Liver (tissue), 10 donors: ENCODE measurements at places on chromosomes 4 and X.

GRCh38 chr4:145716661-145717200 is 36.8 kb downstream of the C4orf51 start:
- no peak for DNase-seq

DNA sequence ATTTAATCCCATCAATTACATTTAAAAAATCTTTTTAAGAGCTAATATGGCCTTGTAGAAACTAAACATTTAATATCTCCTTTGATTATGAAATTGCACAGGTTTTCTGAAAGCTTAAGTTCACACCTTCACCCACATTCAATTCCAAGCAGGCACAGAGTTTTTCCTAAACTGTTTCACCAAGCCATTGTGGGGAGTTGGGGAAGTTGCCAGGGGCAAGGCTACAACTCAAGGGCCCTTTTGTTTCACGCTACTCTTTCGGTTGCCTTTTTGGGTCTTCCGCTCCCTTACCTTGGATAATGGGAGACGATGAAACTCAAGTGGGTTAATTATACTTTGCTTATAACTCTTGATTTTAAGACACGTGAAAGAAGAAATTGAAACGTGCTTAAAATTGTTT is 33.3 kb downstream of the APBB2 start:
- no peak for DNase-seq

DNA sequence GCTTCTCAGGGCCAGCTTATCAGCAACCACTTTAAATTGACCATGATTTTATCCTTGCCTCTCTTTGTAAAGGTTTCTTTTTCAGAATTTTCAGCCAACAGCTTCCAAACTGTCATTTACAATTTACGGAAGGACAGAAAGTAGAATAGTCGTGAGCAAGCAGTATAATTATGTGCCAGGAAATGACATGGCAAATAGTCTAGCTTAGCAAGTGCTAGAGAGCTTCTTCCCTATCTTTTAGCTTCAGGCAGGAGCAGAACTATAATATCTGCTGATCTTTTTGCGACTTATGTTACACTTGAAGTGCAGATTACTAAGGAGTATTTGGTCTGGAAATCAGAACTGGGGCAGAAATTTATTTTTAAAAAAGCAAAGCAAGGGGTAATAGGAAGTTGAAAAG is 123.0 kb upstream of the AP1S2 start:
- DNase-seq = no peak

GRCh38 chr4:17812125-17812524 is 1.3 kb downstream of the NCAPG start:
- no peak for DNase-seq

GRCh38 chr4:6368601-6369000 is 99.0 kb downstream of the WFS1 start:
- no peak for DNase-seq

GRCh38 chrX:155966876-155967275 is 30.6 kb upstream of the IL9R start:
- no peak for DNase-seq

GRCh38 chr4:2256156-2256731 is 5.7 kb downstream of the MXD4 start:
- DNase-seq = no peak

GRCh38 chr4:160044693-160045092 is 941.8 kb downstream of the RAPGEF2 start:
- no peak for DNase-seq

DNA sequence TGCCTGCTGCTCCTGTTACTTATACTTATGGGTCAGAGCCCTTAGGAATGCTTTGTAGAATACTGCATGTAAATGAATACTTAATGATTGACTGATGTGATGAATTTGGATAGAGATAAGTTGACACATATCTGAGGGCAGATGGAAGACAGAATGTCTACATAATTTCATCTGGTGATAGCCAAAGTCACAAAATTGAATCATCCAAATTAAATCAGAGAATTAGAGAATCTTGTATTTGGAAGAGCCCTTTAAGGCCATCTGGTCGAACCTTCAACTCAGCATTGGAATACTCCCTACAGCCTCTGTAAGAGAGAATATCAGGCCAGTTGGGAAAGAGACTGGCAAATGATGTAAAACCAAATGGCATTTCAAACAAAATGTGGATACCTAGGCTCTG is 944.8 kb downstream of the RPA4 start:
- no peak for DNase-seq

DNA sequence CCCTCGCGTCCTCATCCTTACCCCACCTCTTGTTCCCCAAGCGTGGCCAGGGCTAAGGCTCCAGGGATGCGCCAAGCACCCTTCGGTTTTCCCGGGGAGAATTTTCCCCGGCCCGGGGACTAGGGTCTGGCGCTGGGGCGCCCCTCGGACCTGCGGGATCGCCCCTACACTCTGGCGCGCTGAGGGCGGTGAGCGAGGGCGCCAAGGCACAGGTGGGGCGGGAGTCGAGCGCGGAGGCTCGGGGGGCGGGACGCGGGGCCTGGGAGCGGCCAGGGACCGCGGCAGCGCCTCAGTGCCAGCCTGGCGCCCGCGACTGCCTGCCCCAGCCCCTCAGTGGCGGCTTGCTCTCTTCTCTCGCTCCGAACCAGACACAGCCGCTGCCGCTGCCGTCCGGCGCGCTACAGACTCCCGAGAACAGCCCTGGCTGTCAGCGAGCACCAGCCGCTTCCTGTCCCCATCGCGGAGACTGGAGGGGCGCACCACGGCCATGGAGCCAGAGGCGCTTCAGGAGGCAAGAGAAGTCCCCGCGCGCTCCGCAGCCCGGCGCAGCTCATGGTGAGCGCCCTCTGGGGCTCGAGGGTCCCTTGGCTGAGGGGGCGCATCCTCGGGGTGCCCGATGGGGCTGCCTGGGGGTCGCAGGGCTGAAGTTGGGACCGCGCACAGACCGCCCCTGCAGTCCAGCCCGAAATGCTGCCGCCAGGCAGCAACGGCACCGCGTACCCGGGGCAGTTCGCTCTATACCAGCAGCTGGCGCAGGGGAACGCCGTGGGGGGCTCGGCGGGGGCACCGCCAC is at the start of gene DRD5:
Gene DRD5 (plus strand): TSS at position 292 of the 793 bp plus-strand sequence. CDS start 396 bp downstream, at position 688.
- no peak for DNase-seq
